ENCODE measurements at places on chromosomes 7 and 10.

DNA sequence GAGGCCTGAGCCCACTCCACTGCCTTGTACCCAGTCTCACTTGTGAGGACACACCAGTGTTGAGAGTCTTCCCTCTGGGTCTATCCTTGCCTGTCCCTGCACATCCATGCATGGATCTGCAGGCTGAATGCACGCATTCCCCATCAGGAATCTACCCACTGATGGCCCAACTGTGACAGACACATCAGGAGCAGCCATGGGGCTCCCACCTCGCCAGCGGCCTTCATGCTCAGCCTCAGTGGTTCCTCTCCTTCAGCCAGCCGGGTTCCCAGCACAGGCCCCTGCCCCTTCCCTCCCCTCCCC lies 21.3 kb downstream of the ANTXRL start:
- DNase-seq = no peak

- no peak for DNase-seq
Measured at GRCh38 chr7:121500360-121501058, 104.4 kb upstream of the FAM3C start.

DNA sequence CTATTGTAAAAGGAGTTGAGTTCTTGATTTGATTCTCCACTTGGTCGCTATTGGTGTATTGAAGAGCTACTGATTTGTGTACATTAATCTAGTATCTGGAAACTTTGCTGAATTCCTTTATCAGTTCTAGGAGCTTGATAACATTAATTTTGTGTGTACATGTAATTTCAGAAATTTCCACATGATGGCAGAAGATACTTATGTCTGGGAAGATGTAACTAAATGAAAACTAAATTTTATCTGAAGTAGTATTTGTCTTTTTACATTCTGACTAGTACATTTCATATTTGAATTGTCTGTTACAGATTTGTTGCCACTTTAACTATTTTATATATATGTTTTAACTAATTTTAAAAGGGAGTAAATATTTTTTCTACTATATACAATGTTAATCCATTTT lies 27.6 kb downstream of the SDHAF3 start:
- no peak for DNase-seq

DNA sequence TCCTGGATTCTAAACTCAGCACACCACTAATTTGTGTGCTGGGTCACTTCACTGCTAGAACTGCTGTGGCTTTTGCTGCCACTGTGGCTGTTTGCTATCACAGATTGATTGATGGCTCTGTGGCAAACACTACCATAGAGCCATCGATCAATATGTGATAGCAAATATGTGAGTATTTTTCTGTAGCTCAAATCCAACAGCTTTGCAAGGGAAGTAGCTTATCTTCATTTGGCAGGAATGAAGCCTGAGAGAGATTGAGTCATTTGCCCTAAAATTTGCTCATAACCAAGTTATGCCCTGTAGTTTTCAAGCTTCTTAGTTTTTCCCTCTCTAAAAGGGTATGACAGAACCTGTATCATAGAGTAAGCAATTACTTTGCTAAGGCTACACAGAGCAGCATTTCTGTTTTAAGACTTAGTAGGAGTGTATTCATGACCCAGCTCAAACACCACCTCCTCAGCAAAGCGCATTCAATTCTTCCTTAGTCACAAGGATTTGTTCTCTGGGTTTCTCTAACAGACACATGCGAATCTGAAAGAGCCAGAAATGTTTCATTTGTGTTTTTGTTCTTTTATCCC lies 43.1 kb downstream of the MINPP1 start:
- DNase-seq = no peak

DNA sequence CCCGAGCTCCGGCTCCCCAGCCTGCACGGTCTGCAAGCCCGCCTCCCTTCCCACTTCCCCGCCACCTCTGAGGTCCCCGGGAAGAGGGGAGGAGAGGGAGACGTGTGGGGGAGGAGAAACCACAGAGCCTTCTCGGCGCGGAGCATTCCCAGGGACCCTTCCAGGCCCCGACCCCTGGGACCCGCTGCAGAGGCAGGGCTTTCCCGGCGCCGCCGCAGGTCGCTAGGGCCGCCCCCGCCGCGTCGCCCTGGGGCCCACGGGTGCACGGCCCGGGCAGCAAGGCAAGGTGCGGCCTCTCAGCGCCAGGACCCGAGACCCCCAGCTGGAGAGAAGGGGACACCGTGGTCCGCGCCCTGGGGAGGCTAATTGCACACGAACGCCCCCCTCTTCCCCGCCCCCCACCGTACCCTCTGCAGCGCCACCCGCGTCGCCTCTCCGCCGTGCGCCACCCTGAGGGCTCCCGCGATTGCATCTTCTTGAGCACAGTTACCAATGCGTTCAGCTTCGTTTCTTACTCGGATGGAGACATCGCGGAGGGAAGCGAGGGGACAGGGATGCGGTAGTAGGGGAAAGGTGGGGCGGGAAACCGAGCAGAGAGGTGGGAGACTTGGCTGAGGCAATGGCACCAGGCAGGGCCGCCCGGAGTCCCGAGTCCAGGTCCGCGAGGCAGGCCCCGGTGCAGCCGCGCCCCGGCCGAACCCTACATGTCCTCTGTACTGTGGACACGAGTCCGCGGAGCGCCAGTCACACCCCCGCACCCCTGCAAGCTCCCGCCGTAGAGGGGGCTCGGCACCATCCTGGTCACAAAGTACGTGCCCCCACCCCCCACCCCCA lies 28.9 kb downstream of the SKIDA1 start:
- no peak for DNase-seq

- DNase-seq = no peak
Measured at GRCh38 chr10:33801705-33802104, 467.2 kb upstream of the NRP1 start.
